ENCODE measurements at places on chromosomes 11 and 22.

DNA sequence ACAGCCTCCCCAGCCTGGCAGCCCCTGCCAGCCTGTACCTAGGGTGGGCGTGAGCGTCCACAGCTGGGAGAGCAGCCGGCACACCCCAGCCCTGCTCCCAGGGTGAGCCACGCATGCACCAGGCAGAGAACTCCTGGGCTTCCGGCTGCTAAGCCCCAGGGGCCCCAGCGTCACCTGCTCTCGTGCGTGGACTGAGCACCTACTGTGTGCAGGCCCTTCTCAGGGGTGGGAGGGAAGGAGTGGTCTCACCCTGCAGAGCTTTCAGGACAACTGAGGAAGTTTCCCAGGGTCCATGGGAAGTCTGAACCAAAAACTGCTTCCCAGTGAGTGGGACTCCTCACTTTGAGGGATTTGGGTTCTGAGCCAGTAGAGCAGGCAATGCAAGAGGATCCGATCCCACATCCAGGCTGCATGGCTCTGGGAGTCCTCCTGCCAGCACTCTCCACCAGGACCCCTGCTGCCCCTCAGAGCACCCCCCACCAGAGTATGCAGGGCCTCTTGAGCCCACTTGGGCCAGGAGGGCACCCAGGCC is 47.1 kb upstream of the PRODH start:
- DNase-seq = no peak

GRCh38 chr11:12232817-12233601 is 122.6 kb downstream of the MICAL2 start:
- peak; percentile 55 for DNase-seq

GRCh38 chr22:43488031-43488866 is 76.4 kb downstream of the MPPED1 start:
- DNase-seq = no peak

GRCh38 chr11:86720546-86720945 is 48.1 kb upstream of the ME3 start:
- DNase-seq = no peak
